DMS79 treated with DMSO at 0.1 percent for 48 hours (cell line): ENCODE measurements at places on chromosomes 4 and X.

GRCh38 chr4:24471486-24472160 is 112.7 kb downstream of the DHX15 start:
- no peak for DNase-seq

GRCh38 chr4:25144870-25145481 is 15.3 kb downstream of the SEPSECS start:
- DNase-seq = peak; percentile 32

- DNase-seq = no peak
These were observed 33.2 kb downstream of the NBDY start for GRCh38 chrX:56762220-56762619.

GRCh38 chrX:122546269-122546668 is 637.8 kb upstream of the GRIA3 start:
- no peak for DNase-seq

DNA sequence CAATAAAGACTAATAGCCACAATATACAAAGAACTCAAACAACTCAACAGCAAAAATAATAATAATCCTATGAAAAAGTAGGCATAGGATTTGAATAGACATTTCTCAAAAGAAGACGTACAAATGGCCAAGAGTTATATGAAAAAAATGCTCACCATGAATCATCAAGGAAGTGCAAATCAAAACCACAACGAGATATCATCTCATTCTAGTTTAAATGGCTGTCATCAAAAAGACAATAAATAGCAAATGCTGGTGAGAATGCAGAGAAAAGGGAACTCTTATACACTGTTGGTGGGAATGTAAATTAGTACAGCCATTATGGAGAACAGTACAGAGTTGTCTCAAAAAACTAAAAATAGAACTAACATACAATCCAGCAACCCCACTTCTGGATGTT is 18.8 kb downstream of the TLR6 start:
- no peak for DNase-seq

- no peak for DNase-seq
These were observed 228.1 kb downstream of the THOC2 start for GRCh38 chrX:123504630-123505270.

DNA sequence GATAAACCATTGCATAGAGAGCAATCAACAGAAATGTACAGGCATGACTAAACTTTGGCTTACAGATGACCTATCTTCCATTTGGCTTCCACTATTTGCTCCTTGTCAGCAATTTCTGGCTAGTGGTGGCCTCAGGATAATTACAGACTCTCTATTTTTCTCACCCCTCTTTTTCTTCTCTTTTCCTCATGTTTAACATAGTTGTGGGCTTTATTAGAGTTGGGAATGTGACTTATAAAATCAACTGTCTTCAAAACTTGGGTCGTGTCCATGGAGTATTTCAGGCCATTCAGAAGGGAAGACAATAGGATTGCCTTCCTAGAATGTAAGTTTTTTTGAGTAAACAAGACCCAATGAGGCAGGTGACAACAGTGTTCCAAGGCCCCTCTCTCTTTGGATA is 236.2 kb downstream of the FRAS1 start:
- DNase-seq = no peak

- DNase-seq = no peak
These were observed 168.8 kb downstream of the SH3KBP1 start for GRCh38 chrX:19718642-19719041.

GRCh38 chrX:133391111-133391510 is 24.2 kb downstream of the GPC4 start:
- DNase-seq = no peak

GRCh38 chrX:150926304-150926703 is 27.8 kb upstream of the CD99L2 start:
- no peak for DNase-seq

DNA sequence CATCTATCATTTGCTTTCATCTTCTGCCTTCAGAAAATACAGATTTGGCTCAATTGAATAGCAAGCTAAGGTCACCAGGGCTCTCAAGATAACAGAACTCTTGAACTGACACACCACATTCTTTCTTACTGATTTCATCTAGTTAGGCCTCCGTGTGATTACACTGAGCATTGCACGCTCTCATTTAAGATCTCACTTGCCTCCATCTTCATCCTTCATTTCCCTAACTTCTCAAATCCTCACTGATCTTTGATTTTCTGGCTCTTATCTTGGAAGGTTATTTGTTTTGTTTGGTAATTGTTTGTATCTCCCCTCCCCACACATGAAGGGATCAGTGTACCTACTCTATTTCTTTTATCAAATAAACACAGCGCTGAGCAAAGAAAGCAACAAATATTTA is 47.7 kb downstream of the MANBA start:
- DNase-seq = no peak

DNA sequence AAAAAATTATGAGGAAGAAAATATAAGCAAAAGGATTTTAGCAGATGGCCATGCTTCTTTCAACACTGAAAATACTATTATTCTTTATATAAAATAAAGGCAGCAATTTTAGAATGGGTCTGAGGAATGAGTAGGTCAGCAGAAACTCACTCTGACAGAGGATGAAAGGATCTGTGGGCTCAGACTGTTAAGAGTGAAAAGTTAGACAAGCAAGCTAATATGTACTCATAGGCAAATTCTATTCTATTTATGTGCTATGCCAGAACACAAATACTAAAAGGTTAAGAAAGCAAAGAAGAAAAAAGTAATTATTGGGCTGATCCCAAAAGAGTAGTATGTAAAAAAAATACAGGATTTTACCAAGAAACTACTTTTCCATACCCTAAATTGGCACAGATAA is 13.9 kb downstream of the LCORL start:
- DNase-seq = no peak

GRCh38 chr4:572594-572993 is 3.5 kb downstream of the TMEM271 start:
- DNase-seq = no peak

DNA sequence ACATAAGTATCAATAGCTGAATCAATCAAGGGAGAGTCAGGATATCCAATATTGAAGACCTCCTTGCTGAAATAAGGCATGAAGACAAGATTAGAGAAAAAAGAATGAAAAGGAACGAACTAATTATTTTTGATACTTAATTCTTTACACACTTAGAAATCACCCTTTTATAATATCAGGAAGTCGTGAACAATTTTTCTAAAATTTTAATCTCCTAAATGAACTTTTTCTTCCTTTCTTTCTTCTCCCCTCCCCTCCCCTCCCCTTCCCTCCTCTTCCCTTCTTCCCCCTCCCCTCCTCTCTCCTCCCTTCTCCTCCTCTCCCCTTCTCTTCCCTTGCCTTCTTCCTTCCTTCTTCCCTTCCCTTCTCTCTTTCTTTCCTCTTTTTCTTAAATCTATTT is 872.1 kb upstream of the PCDH10 start:
- no peak for DNase-seq

DNA sequence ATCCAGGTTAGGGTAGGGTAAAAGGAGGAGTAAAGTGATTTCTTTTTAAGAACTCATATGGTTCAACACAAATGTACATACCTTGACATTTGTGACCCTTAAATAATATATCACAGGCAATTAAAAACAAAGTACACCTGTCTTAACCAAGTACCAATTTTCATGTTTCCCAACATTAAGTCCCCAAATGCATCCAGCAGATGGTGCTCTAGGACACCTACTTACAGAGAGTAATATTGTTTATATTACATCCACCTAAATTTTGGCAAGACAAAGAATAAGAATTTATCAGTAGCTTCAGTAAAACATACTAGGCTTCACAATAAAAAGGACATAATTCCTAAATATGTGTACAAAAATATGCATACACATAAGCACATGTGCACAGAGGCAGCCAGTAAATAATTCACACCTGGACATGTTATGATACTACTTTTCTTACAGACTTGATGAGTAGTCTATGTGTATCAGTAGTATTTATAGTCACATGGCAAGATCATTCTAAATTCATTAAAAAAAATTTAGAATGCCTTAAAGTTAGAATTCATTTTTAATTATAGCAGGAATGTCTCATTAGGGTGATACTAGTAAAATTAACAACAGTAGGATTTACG is 219.7 kb downstream of the DCLK2 start:
- DNase-seq = peak; percentile 16

GRCh38 chrX:141945426-141945825 is 41.7 kb downstream of the MAGEC1 start:
- no peak for DNase-seq

DNA sequence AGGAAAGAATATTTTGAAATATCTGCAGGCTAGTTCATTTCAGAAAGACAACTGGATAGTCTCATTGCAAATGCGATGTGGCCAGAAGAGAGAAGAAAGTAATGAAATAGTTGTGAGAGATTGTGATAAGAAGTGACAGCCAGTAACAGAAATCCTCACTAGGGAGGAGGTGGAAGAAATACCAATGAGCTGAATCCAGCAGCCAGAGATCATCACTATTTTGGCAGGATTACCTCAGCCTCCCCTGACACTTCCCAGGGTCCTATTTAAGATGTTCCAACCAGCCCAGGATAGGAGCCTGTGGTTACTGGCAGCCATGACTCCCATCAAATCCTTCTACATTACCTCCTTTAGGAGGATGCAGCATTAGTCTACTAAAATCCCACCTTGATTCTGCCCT is 76.7 kb upstream of the ARHGAP24 start:
- no peak for DNase-seq

GRCh38 chr4:48556268-48556667 is 66.2 kb downstream of the ZAR1 start:
- no peak for DNase-seq

DNA sequence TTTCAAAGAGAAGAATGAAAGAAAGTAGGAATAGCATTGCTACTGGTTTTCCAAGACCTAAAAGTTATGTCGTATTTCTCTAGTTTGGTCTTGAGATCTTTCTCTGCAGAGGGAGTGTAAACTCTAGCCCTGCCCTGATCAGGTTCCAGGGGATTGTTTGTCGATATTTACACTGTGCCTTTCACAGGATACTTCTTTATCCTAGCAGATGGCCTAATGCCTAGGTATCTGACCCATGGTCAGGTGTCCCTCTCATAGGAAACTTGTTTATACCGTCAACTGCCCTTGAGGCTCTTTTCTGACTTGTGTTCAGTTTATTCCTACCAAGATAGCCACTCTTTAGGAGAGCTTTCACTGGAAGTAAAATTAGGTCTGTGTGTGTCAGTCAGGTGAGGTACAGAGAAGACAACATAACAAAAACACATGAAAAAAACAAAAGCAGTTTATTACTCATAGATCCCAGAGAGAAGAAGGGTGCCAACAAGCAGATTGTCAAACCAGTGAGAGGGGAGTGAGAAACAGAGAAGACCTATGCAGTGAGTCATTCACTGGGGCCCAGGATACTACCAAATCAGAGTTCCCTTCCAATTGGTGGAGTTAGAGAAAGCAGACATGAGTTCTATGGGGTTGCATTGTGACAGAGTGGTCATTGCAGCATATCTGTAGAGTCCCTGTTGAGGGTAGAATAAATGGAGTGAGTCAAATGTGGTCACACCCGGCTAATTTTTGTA is 40.6 kb upstream of the THOC2 start:
- no peak for DNase-seq

DNA sequence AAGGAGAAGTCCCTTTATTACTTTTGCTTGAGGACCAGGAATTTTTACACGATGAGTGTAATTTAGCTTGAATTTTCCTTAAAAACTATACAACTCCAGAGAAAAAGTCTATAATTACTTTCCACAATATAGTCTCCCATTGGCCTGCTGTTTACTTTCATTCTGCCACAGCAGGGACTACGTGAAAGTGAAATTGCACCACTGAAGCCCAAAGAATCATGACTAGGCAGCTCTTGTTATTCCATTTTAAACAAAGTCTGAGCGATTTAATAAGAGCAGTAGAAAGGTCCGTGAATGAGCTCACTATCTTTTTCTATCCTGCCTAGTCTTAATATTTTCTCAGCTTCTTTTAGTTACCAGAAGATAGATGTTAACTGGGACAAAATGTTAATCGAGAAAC is 68.6 kb downstream of the ADGRG4 start:
- no peak for DNase-seq

DNA sequence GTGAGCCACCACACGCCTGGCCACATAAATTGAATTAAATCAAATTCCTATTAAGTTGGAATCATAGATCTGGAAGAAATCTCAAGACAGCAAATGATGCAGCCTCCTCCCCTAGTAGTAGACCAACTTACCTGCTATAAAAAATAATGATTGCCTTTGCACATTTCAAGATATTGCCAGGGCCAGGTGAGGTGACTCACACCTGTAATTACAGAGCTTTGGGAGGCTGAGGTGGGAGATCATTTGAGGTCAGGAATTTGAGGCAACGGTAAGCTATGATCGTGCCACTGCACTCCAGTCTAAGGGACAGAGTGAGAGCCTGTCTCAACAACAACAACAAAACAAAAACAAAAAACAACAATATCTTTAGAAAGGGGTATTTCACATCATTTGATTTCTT is 17.0 kb upstream of the WWC2 start:
- DNase-seq = no peak

GRCh38 chrX:10310511-10310910 is 153.7 kb downstream of the CLCN4 start:
- DNase-seq = no peak

- DNase-seq = no peak
These were observed 1184.4 kb downstream of the RPA4 start for GRCh38 chrX:98068024-98068580.

DNA sequence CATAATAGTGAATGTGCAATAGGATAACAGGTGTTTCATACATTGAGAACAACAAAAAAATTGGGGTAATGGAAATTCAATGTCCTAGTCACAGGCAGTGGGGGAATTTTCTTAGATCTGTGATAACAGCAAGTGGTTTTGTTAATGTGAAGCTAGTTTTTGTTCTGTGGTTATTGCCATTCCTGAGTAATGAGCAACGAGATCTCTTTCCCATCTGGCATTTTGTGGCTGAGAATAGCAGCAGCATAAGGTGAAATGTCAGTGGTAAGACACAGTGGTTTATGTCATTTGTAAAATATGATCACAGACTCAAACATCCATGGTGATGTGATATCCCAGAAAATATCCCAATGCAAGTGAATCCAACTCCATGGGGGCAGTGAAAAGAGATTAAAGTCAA is 497.5 kb downstream of the KCNIP4 start:
- no peak for DNase-seq

- no peak for DNase-seq
These were observed 5.0 kb downstream of the RBM3 start for GRCh38 chrX:48579259-48579658.

DNA sequence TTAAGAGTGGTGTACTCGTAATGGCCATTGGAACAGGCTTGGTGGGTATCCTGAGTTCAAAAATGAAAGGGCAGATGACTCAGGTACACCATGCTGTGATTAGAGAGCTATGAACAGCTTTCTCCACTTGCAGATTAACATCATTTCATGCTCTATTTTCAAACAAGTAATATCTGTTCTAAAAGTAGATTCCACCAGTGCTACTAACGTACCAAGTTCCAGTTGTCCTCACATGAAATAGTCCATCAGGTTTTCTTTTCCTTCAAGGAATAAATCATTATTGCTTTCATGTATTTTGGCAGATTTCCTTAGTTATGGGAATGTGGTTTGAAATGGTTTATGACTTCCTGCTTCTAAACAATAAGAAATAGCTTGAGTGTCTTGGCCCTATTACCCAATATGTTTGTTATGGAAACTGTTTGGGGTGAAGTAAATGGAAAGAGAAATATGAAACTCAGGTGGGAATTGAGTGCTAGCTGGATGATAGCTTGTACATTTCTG is 49.9 kb downstream of the PCDH7 start:
- no peak for DNase-seq

GRCh38 chr4:76420762-76421581 is at the start of gene CCDC158:
TSS of gene CCDC158 (minus strand) at chr4:76421141. CDS start at chr4:76403207, 17,934 bp downstream.
- no peak for DNase-seq
